ENCODE measurements at places on chromosomes 13 and 19.

DNA sequence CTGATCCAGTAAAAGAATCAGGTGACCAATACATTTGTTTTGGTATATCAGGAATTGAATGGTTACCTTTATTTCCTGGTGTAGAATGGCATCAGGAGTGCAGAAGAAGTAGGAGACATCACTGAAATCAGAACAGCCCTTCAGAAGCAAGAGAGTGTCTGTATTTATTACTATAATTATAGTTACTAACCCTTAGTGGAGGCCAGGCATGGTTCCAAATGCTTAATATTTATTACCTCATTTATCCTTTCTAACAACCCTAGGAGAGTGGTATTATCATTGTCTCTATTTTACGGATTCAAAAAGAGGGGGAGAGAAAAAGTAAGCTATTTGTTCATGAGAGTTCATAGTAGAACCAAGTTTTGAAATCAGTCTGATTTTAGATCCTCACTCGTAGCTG, 1292.9 kb downstream of the PCDH9 start:
- no peak for DNase-seq

- no peak for DNase-seq
Observed at GRCh38 chr19:15439821-15440641, 9.7 kb downstream of the WIZ start.

GRCh38 chr13:71291842-71292146, 575.2 kb downstream of the DACH1 start:
- no peak for DNase-seq

- no peak for DNase-seq
Observed at GRCh38 chr19:14383661-14384555, 2.7 kb downstream of the ADGRE5 start.

DNA sequence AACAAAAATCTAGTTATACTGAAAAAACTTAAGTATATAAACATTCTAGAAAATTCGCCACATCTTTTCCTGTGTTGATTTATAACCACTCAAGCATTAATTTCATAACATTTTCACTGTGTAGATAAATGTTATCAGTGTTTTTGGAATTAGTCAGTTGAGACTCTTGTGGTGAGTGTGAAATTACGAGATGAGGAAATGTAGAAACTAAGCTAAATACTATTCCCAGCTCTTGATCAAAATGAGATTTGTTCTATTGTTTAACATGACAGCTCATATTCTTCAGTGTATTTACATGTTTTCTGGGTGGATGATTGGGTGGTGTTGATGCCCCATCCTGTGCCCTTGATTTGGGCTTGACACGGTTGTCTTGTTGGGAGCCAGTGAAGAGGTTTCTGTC, 406.8 kb downstream of the DACH1 start:
- no peak for DNase-seq

GRCh38 chr13:89755729-89756492, 1591.6 kb upstream of the MIR17HG start:
- DNase-seq = no peak

DNA sequence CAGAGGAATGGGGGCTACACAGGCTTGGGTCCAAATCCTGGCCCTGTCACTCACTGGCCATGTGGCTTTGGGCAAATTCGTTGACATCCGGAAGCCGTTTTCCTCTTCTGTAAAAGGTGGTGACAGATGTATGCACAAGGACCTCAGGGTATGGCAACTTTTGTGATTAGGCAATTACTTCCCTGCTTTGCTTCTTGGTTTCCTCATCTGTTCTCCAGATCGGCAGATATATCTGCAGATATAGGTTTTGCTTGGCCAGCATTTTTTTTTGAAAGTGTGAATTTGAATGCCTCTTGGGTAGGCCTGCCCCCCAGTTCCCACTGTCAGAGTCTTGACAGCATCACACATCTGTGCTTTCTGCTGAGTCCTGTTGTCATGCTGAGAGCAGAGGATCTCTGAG, 17.7 kb downstream of the TMEM272 start:
- no peak for DNase-seq

DNA sequence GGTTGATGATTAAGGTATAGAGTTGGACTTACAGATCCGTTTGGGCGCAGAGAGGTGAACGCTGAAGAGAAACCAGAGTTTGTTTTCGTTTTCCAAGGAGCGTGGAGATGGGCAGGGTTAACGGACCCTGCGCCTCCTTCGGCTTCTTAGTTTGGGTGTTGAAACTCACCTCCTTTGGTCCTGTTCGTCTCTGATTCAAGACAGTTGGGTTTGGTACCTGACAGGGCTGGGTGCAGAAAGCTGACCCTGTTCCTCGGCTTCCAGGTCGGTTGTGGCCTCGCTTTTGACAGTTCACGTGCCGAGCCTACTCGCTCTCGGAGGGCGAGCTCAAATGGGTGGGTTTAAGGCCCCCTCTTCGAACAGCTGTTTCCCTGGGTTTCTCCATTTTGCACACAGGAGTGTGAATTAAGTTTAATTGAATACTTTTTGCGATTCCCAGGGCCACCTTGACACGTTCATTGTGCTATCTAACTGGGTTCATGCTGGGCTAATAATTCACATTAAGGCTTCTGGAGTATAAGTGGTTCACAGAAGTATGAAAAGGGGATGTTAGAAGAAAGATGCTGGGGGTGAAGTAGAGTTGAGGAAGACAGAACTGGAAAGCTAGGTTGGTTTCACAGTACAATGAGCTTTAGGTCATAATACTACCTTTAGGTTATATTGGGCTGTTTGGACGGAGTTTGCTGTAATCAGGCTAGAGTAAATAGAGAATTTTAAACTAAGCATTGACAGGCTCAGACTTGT, 638 bp downstream of the USPL1 start:
- DNase-seq = no peak

DNA sequence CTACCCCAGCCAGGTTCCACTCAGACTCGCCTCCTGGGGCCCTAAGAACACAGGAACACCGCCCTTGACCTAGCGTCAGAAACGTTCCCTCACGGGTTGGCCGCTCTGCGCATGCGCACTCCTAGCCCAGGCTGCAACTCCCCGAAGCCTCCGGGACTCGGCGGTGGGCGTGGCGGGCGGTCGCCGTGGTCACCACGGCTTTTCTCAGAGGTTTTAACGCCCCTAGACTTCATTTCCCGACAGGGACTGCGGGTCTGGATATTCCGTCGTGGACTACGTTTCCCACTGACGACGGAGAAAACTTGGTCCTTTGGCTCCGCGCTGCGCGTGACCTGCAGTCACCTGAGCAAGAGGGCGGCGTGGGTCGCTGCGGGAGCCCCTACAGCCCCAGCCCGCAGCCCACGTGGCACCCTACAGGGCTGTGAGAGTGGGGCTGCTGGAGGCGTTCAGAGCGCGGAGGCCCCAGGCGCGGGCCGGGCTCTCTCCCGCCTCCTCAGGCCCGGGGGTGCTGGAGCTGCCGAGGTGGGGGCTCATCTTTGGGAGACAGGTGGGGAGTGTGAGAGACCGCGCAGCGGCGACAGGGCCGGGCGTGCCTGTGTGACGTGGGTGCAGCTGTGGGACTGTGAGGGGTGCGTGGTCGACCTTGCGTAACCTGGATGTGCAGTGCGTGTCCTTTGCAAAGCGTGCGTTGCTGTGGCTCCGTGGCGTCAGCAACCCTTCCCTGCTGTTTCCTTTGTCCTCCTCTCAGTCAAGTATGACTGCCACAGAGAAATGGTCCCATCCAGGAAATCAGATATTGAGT, 38.0 kb upstream of the ZNF573 start:
- DNase-seq = peak; percentile 7

- DNase-seq = no peak
Observed at GRCh38 chr13:94031609-94032008, 447.9 kb downstream of the DCT start.

- DNase-seq = peak; percentile 74
Observed at GRCh38 chr13:44436589-44437337, 63.1 kb downstream of the SERP2 start.

DNA sequence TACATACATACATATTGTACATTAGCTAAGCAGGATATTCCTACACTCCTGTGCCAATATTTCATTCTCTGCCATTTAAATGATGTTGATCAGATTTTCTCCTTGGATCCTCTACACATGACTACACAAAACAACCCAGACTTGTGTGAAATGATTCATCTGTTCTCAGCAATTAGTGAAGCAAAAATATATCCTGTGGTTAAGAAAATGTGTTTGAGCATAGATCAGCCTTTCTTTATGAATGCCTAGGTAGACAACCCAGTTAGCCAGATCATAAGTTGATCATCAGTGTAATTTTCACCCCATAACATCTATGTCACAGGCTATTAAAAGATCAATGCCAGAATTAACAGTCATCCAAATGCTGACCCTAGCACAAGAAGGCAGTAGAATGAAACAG, 275.2 kb upstream of the EDNRB start:
- no peak for DNase-seq

- no peak for DNase-seq
Observed at GRCh38 chr13:111398715-111399299, 78.4 kb downstream of the TEX29 start.

DNA sequence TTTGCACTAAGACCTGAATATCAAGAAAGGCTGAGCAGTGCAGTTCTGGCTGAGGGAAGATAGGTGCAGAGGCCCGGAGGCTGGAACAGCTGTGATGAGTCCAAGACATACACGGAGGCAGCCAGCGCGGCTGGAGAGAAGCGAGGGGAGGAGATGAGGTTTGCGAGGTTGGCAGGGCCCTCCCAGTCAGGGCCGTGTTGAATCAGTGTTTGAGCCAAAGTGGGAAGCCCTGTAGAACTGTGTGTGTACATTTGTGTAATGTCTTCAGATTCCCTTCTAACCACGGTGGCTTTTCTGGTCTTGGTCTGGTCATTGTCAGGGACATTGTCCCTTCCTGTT, 34.9 kb downstream of the PAK4 start:
- DNase-seq = no peak

DNA sequence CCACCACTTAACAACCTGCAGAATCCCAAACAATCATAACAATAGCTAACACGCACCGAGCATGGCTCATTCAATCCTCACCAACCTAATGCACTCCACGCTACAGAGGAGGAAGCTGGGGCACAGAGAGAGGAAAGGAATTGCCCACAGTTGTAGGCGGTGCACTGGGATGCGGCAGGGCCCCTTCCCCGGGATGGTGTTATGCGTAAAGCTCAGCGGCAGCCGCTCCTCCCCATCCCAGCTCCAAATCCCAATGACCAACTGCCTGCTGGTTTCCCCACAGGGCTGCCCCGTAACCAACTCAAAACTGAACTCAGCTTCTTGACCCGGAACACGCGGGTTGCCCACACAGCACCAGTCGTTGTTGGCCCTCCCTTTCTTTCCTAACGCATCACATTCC, 42.2 kb downstream of the SERP2 start:
- DNase-seq = no peak

DNA sequence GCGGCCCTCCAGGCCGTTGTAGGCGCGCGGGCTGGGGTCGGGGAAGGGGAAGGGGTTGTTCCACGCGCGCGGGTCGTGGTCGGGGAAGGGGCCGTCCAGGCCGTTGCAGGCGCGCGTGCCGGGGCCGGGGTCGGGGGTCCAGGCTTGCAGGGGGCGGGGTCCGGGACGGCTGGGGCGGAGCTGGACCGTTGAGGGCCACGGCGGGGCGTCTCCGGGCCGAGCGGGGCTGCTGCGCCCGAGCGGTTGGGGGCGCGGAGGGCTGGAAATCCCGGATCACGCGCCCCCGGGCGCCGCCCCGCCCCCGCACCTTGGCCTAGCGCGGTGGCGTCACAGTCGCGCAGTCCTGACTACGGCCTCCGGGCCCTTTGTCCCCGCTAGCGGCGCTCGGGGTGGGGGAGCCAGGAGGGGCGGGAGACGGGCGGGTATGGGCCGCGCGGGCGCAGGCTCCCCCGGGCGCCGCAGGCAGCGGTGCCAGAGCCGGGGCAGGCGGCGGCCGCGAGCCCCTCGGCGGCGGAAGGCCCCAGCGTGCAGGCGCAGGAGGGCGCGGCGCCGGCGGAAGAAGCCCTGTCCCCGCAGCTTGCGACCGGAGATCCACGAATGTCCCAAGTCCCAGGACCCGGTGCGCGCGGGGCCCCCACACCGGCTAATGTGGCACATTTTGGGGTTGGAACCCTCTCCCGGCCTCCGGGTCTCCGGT, 665 bp downstream of the GPX4 start:
- peak; percentile 69 for DNase-seq

DNA sequence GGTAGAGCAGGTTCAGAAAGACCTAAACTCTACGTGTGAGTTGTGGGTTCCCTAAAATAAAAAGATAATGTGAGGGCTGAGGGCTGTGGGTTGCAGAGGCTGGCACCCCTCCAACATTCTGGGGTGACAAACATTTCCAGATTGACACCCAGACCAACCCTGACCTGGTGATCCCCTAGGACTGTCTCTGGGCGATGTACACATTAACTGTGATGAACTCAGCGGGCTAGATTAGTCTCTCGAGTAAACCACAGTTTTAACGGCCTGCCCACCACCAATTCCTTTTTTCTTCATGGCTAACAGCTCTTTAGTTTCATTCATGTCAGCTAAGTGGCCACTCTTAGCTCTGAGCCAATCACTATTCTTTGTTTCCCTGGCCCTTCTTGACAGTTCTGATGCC, 24.8 kb downstream of the SIAH3 start:
- no peak for DNase-seq

GRCh38 chr13:110215606-110216005, 91.4 kb downstream of the COL4A1 start:
- no peak for DNase-seq

DNA sequence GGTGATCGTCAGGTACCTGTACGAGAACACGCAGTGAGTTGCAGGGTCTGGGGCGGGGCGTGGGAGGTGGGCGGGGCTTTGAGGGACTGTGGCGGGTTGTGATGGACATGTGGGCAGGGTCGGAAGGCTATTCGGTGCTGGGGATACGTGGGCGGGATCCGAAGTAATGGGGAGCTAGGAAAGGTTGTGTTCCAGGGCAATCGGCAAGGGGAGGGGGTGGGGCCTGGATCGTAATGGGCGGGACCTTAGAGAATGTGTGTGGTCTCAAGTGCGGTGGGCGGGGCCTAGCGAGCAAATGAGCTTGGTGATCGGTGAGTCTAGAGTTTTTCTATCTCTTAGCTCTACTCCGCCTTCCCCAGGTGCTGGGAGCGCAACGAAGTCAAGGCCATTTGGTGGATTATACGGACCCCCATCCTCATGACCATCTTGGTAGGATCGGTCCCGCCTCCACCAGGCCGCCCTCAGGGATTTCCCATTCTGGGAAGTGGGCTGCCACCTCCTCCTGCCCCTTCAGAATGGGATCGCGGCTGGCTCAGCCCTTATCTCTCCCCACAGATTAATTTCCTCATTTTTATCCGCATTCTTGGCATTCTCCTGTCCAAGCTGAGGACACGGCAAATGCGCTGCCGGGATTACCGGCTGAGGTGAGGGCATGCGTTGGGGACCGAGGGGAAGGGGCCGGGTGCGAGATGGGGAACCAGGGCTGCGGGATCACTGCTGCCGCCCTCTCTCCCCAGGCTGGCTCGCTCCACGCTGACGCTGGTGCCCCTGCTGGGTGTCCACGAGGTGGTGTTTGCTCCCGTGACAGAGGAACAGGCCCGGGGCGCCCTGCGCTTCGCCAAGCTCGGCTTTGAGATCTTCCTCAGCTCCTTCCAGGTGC, 9.6 kb downstream of the GIPR start:
- peak; percentile 94 for DNase-seq

GRCh38 chr13:30446126-30446500, 19.6 kb downstream of the HMGB1 start:
- no peak for DNase-seq

GRCh38 chr19:21047716-21048115, 27.3 kb downstream of the ZNF430 start:
- DNase-seq = no peak

- no peak for DNase-seq
Observed at GRCh38 chr13:98300956-98301641, 124.0 kb upstream of the RNF113B start.

- peak; percentile 30 for DNase-seq
Observed at GRCh38 chr13:94829185-94829836, 117.0 kb upstream of the SOX21 start.

All from NCI-H774 (cell line).